ENCODE measurements at places on chromosomes 2 and 18.

DNA sequence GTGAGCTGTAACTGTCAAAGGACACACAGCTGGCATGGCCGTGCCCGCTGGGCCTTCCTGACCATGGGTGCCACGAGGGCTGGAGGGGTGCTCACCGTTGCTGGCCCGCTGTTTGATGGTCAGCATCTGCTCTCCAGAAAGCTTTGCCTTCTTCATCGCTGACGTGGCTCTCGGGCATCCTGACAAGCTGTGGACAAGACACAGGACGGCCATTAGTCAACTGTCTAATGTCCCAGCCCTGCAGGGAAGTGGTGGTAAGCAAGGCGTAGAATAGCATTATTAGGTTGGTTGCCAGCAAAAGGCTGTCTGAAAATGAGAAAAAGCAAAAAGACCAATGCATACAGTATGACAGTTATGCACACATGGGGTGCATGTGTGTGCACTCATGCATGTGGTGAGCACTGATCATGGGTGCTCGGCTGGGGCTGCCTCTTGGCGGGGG lies 64.7 kb upstream of the PXDN start:
- DNase-seq = no peak

- DNase-seq = no peak
Observed at GRCh38 chr2:21656330-21657075, 532.7 kb downstream of the TDRD15 start.

DNA sequence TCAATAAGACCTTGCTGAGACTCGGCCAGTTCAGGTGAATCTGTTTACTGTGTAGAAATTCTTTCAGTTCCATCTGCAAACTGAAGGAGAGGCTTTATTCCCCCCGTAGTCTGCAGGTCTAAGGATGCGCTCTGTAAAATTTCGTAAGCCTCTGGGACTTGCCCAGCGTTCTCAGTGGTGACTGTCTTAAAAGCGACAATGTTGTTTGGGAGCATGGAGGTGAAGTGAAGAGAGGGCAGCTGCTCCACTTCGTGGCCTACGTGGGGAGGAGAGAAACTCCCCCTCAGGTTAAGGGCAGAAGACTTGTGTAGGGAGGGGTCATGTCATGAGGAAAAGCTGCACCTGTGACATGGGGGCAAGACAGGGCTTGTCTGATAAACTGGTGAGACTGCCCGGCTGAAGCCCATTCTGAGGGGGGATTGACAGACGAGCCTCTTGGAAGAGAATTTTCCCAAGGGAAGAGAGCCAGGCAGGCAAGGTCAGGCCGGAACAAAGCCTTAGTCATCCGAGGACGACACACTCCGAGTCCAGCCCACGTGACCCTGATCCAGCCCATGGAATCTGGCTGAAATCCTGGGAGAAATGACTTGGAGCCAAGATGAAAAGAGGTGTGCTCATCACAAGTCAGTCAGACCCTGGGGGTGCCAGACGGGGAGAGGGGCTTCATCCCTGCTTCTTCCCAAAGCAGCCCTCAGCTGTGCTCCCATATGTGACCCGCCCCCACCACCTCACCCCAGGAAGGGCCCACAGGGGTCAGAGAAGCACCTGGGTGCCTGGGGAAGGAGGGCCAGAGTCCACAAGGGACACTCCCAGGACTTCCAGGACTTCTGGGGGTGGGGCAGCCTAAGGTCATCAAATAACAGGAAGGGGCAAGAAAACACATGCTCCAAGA lies 88.5 kb upstream of the SH3BP4 start:
- no peak for DNase-seq

DNA sequence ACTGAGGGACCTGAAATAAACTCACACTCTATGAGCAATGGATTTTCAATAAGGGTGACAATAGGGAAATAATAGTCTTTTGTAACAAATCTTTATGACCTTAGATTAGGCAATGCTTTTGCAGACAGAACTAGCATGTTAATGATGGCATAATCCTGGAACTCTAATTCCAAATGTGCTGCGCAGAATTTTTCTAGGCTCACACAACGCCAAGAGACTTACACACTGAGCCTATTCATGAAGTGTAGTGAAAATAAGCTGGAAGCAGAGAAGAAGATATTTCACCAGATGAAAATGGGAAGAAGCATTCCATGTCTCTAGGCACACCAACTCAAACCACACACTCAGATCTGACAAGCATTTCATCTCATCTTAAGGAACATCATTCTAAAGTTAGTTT lies 178.5 kb downstream of the L3MBTL4 start:
- no peak for DNase-seq

- no peak for DNase-seq
Observed at GRCh38 chr2:20361893-20362292, 11.2 kb upstream of the PUM2 start.

DNA sequence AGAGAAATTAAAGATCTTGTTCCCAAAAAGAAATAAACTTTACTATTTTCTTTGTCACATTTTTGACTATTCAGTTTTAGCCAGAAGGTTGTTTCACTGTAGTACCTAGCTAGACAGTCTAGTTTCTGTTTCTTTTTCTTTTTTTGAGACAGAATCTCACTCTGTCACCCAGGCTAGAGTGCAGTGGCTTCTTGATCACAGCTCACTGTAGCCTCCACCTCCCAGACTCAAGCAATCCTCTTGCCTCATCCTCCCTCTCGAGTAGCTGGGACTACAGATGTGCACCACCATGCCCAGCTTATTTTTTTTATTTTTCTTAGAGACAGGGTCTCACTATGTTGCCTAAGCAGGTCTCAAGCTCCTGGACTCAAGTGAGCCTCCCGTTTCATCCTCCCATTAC lies 2.2 kb downstream of the RBM45 start:
- no peak for DNase-seq

DNA sequence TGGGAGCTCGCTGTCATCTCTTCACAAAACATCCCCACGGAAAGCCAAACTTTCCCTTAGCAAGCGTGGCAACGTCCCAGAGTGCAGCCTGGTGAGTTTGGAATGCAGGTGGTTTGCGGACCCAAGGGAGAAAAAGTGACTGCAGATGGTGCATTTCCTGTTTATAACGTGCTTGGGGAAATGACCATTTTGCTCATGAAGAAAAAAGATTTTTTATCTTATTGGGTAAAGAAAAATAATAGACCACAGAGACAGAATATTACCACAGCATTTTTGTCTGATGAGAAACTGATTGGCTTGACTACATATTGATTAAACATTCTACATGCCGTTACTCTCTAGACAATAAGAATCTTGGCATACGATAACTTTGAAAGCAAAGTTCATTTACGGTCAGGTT lies 136.5 kb downstream of the COPS8 start:
- DNase-seq = no peak

GRCh38 chr2:189783451-189783926 lies 650 bp downstream of the ORMDL1 start:
- peak; percentile 61 for DNase-seq

GRCh38 chr18:79043288-79043687 lies 25.9 kb upstream of the ATP9B start:
- no peak for DNase-seq

DNA sequence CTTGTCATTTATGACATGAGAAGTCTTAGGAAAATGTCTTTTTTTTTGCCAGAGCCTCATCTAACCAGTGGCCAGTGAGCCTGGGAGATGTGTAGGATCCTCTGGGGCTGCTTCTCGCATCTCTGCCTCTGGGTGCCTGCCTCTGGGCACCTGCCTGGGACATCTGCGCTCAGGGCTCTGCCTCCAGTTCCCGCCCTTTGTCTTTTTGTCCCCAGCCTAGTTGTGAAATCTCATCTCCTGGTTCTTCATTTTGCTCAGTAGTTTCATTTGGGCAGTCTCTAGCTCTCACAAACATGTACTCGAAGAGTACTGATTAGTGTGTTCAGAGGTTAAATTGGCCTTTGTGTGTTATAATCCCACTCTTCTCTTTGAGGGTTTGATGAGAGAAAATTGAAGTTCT lies 92.0 kb downstream of the LTBP1 start:
- DNase-seq = no peak

Data from NB4 (cell line).